Activated CD8-positive, alpha-beta memory T cell treated with anti-CD3 and anti-CD28 coated beads for 1 hour (primary cell): ENCODE measurements at places on chromosomes 1 and 21.

GRCh38 chr1:22344851-22345560 is 106.6 kb upstream of the ZBTB40 start:
- DNase-seq = no peak

- peak; percentile 84 for DNase-seq
Measured at GRCh38 chr21:33360881-33361602, 36.3 kb downstream of the IFNAR1 start.

DNA sequence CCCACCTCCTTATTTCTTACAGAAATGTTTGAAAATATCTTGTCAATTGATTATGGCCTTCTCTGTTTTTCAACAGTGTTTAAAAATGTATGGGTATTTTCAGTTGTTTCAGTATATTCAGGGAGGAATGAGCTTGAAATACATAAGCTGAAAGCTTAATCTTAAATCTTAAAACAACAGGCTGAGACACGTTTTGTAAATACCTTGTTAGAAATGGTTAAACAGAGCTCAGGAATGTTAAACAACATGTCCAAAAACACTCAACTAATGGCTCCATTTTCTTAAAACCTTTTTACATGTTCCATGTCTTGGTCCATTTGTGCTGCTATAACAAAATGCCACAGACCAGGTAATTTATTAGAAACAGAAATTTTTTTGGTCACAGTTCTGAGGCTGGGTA is 953.8 kb upstream of the ADGRL2 start:
- DNase-seq = no peak

DNA sequence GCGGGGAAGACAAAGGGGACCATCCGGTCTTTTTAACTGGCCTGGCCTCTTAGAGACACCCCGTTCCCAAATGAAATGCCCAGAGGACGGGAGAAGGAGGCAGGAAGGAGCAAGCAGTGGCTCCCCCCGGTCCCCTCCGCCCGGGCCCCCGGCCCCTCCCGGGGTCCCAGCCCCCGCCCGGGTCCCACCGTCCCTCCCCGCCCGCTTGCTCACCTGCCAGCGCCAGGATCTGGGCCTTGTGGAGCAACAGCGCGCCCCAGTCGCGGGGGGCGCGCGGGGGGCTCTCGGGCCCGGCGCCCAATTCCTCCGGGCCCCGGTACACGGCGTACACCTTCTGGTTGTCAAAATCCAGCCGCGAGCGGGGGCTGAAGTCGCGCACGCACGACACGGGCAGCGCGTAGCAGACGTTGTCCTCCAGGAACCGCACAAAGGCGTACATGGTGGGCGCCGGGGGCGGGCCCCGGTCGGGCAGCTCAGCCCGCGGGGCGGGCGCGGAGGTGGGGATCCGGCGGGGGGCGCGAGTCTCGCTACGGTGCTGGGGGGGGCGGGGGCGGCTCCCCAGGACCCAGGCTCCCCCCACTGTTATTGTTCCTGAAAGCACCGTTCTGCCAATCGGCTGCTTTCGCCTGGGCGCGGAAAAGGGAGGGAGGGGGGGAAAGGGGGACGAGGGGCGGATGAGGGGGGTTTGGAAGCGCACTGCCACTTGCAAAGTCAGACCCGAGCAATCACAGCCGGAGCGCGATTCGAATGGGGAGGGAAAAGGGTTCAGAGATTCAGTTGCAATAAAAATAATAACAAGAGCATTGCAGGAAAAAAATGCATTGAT is at the start of gene BEND5:
Gene BEND5, minus strand, starts transcription at position 499 of the 826 bp plus-strand sequence. Its CDS starts 60 bp downstream, at position 439.
- peak; percentile 21 for DNase-seq

GRCh38 chr1:152753586-152753985 is 4.2 kb upstream of the KPRP start:
- DNase-seq = no peak

- DNase-seq = no peak
Measured at GRCh38 chr1:51168936-51169335, 66.9 kb downstream of the C1orf185 start.

DNA sequence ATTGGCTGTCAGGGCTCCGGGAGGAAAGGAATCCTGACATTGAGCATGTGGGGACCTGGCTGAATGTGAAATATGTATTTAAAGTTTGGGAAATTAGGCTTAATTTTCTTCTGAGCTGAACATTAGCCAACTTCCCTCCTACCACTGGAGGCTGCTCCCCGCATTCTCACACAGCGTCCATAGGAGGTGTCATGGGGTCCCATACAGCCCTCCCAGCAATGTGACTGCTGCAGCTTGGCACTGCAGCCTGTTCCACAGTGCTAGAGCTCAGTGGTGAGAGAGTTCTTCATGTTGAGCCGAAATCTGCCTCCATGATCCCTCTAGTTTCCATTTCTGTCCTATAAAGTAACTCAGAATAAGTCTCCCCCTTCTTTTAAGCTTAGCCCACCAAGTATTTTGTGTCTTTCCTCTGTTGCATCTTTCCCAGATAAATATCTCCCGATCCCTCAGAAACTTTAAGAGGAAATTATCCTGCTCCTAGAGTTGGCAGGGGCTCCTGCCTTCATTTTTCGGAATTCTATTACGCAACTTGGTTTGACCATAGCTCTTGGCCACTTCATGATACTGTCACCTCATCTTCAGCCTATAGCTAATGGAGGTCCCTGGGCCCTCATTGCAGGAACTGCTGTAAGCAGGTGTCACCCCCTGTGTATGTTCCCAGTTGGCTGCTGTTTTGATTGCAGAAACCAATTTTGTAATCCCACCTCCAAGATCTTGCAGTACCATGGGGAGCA is 2.0 kb downstream of the FCRL6 start:
- no peak for DNase-seq

- DNase-seq = no peak
Measured at GRCh38 chr1:70228670-70229069, 7.5 kb downstream of the SRSF11 start.
